Stimulated activated CD4-positive, alpha-beta T cell treated with anti-CD3 and anti-CD28 coated beads, Interleukin-15, amount 100 ng/mL, for 48 hours (primary cell): ENCODE measurements at places on chromosomes 4 and X.

DNA sequence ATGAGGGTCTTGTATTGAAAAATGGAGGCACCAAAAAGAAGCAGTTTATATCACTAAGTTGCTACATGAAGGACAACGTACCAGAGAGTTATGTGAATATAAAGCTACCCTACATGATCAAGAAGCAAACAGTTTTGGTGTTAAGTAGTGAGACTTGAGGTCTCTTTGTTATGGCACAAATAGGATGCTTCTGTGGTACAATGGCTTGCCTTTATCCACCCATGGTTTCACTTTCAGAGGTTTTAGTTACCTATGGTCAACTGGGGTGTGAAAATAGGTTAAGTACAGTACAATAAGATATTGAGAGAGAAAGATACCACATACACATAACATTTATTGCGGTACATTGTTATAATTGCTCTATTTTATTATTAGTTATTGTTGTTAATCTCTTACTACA lies 229.2 kb upstream of the SLIT2 start:
- DNase-seq: no peak

GRCh38 chr4:171676555-171677215 lies 136.5 kb upstream of the GALNTL6 start:
- DNase-seq: no peak

DNA sequence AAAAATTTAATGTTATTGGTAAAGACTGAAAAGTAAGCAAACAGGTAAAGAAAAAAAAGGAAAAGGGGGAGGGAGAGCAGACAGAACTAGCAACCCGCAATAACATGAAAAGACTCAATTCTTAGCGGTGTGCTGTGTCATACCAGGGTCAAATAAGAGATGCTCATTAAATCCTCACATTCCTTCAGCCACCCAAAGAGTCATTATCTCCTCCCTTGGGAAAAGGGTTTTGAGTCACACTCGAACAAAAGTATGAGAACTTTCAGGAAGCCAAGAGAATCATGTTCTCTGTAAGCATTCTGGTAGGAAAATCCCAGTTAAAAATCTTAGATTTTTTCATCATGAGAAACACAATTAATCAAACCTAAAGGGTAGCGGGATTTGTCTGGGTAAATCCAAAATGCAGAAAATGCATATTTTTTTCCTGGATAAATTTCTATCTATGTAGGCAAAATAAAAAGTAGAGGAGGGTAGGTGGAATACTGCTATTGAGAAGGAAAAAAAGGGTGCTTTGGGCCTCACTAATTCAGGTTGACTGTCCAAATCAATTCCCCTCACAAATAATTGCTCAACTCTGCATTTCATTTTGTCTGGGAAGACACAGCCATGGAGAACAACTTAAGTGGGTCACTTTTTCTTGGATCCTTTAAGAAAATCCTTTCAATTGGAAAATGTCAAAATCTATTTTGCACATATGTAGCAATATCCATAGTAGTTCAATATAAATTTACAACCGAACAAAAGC lies 23.2 kb downstream of the TNIP3 start:
- no peak for DNase-seq

- no peak for DNase-seq
These were observed 37.8 kb downstream of the ACOT9 start for GRCh38 chrX:23705235-23705634.

DNA sequence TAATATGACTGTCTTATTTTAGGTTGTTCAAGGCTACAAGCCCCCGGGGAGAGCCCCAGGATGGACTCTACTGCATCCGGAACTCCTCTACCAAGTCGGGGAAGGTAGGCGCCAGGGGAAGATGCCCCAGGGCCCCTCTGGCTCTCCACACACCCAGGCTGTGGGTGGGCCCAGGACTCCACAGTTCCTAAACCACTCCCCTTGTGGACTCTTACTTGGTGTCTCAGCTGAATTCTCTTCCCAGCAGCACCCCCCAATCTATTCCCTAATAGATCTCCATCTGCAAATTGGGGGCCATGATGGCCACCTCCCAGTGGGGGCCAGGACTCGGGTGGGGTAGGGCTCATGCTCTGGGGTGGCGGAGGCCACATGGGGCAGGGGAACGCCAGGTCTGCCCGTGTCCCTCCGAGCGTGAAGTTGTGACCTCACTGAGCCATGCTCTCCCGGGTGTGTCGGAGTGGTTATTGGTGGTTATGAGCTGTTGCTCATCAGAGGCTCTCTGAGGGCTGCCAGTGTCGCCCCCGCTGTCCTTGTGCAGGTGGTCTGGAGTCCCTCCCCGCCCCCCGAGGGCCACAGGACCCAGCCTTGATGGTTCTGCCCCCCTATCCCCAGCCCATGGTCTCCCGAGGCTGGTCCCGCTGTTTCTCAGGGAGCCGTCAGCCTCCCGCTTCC lies 11.2 kb upstream of the ADD1 start:
- no peak for DNase-seq

DNA sequence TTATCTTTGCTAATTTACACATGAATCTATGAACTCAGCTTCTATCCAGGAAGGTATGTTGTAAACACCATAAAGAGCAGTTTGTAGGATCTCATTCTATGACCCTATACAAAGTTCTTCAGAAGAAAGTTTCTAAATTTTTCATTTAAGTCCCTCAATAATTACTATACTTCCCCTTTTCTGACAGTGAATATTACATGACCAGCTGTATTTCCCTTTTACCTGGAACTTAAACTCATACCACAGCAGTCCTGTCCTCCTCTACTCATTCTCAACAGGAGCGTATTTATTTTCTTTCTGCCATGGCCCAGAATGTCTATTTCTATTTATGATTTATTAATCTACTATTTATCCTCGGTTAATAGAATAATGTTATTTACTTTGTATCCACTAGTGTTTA lies 15.8 kb downstream of the RASGEF1B start:
- no peak for DNase-seq

DNA sequence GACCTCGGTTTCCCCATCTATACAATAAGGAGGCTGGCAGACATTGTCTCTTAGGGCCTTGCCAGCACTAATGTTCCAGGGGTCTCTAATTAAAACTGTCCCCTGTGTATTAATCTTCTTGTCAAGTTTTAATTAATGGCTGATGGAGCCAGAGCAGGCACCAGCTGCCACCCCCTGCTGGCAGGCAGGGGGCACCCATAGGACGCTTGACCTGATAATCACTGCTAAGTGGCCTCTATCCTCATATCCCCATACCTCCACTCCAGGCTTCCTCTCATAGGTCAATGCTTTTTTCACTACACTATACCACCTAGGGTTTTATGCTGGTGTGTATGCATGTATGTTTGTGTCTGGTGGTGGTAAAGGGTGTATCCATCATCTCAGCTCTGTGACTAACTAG lies 89.4 kb downstream of the EFNB1 start:
- DNase-seq: no peak

DNA sequence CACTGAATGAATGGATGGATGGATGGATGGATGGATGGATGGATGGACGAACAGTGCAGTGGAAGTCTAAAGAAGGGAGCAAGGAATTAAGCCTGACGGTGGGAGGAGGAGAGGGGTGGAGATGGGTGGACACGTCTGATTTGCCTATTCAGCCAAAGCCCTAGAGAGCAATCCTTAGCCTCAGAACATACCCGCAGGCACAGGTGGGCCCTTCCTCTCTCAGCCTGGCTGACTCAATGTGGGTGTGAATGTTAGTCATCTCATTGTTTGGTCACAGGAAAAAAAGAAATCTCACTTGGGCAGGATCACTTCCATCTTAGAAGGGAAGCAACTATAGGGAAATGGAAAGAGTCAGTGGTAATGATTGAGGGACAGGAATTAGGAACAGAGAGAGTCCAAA lies 165.9 kb downstream of the PJA1 start:
- no peak for DNase-seq

DNA sequence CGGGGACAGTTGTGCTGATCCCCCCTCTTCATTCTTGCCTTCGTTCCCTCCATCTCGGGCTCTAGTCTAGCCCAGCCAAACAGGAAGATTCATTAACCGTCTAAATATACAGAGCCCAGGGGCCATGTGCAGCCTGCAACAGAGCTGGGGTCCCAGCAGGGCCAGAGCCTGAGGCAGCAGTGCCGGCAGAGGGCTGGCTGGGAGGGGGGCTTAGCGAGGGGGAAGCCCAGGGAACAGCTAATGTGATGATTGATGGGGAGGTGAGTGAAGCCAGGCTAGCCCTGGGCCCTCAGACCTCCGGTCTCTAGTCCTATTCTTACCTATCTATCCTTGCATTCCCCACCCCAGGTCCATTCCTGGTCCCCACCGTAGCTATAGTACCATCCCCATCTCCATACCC lies 22.3 kb downstream of the EFNB1 start:
- no peak for DNase-seq

DNA sequence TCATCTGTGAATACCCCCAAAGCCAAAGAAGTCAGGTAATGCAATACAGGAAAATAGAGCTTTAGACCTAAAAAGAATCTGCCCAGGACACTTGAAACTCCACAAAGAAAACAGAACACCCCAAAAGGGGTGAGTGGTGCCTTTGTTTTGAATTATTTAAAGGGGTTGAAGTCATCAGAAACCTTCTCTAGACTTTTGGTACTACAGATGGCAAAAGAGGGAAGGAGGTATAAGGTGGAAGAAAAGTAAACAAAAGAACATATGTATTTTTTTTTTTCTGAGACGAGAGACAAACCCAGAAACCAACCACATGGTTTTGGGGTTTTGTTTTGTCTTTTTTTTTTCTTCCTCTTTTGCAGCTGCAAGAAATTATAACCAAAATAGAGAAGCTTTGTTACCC lies 1477.8 kb downstream of the C4orf33 start:
- no peak for DNase-seq

DNA sequence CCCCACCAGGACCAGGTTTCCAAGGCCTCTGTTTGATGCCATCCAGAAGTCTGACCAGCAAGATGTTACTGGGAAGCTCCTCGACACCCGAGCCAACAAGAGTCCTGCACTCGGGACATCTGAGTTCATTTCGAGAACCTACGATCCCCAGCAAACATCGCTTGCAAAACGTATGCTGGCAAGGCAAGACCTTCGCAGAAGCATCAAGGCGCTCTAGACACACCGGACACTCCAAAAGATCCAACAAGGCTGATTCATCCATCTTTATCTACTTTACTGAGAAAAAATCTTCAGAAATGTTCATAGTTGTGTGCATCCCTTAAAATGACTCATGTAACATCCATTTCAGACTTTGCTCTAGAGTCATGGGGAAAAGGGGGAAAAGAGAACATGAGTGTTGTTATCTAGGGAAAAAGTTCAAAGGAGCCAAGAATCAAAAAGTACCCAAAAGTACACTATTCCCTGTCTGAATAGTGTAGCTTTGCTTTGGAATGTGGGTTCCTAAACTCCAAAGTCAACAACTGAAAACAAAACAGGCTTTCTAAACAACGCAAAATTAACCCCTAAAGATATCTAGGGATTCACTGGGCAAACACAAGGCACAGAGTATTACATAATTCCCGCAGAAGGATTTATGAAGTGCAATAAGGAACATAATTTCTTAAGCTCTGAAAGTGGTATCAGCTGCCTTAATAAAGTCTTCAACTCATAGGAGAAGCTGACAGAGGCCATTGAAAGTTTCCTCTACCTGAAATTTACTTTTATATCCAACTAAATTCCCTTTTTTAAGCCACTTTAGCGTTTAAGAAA lies 1.6 kb downstream of the SH3RF1 start:
- DNase-seq: no peak

DNA sequence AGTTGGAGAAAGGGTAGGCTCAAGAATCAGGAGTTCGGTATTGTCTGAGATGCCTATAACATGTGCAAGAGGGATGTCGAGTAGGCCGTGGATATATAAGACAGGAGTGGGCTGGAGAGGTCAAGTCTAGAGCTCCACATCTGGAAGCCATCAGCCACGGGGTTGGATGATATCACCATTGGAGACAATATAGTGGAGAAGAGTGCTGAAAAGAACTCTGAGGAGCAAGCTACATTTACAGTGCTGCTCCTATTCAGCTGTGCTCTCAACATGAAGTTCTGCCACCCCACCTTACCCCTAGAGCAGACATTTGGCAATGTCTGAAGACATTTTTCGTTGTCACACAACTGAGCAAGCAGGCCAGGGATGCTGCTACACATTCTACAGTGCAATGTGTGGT lies 20.9 kb upstream of the PLAC1 start:
- no peak for DNase-seq

DNA sequence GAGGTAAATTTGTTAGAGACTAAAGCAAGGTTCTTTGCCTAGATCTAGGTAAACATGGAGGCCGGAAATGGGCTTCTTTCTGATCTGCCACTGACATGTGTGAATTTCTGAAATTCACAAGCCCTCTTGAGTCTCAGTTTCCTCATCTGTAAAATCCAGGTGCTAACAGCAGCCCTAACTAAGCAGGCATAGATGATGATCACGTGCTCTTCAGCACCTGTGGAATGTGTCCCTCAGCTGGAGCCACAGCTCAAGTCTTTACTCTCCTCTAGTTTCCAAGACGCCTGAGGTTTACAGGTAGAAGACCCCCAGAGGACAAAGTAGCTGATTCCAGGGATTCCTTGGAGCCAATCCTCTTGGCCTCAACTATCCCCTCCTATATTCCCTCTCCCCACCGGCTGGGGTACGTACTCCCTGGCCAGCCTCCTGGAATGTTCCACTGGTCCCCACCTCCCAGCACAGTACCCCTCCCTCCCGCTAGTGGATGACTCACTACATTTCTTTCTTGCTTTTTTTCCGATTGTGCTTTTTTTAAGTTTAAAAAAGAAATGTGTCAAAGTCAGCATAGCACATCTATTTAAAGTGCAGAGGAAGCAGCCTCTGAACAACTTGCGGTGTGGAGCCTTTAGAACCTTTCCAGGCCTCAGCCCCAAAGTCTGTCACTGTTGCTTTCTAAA lies 98.4 kb downstream of the PHKA2 start:
- no peak for DNase-seq

DNA sequence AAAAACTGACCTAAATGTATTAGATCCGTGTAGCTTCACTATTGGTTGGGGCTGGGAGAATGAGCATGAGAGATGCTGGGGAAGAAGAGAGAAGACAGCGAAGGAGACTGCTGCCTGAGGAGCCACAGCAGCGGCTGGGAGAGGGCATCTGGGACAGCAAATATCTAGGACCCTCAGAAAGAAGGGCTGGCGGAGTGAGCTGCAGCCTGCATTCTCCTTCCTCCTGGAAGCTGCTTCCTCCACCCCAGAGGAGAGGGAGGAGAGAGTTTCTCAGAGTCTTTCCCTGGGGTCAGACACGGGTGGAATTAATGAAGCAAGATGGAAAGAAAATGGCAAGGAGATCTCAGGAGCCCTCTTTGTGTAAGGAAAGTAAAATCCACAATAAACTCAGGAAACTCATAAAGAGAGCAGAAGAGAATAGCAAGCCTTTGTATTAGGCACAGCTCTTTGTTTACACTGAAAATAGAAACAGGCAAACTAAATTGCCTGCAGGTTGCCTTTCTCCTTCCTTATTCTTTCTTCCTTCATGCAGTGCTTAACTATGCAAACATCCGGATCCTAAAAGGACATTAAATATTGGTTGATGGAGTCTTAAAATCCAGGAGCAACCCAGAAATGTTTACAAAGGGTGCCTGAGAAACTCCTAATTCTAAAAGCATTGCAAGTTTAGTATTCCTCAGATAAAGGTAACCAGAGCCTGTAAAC lies 130.3 kb upstream of the GALNT7 start:
- DNase-seq: no peak
